ENCODE measurements at places on chromosomes 16 and 17.

DNA sequence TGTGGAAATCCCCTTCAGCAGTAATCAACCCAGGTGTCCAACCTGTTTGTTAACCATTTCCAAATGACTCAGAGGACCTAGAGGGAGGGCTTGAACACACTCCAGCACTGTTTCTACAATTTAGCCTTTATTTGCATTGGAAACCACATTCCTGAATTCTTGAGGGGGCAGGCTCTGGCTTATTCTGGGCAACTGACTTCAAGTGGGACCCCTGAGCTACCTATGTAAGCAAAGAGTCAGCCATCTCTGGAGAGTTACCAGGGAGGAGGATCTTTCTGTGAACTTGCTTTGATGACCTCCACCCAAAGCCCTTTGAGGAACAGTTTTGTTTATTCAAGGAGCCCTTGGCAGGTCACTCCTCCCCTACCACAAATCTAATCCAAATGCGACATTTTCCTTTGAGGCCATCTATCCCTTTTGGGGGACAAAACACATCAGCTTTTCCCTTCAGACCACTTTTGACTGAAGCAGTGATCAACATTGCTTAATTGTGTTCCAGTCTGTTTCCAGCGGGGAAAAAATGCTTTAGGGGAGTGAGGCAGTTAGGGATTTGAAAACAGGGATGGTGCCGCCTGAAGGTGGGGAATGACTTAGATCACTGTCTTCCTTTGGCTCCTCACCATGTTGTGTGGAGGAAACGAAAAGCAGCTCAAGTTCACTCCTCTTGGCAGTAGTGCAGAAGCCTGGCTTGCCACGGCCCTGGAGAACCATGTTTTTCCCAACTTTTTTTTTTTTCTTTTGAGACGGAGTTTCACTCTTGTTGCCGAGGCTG, 46.2 kb downstream of the TUBD1 start:
- no peak for DNase-seq

DNA sequence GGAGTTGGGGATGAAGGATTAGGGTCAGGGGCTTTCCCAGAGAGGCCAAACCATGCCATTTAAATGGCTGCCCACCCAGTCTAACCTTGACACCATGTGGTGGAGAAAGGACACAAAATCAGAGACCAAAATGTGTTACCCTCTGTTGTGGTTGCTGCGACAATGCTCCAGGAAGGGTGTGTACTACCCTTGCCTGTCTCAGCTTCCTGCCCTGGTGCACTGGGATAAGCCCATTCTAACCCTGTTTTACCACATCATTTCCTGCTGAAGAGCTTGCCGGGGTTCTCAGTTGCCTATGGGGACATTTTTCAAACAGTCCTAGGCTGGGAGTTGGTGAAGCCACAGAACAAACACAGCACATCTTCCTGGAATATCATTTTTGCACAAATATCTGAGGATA, 4.9 kb downstream of the OR4D1 start:
- no peak for DNase-seq

DNA sequence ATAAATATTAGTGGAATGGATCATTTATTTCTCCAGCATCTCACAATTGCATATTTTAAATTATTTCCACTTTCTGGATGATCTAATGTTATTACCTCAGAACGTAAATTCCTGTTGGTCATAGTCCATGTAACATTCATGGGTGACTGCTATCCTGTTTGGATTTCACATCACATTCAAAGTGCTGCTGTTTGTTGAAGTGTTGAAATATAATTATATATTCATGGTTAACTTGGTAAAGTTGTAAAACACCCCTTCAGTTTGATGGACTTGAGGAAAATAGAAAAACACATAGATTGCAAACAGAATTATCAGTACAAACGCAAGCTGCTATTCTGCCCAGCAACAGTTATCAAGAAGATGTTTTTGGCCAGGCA, 59.6 kb downstream of the TANGO6 start:
- no peak for DNase-seq

DNA sequence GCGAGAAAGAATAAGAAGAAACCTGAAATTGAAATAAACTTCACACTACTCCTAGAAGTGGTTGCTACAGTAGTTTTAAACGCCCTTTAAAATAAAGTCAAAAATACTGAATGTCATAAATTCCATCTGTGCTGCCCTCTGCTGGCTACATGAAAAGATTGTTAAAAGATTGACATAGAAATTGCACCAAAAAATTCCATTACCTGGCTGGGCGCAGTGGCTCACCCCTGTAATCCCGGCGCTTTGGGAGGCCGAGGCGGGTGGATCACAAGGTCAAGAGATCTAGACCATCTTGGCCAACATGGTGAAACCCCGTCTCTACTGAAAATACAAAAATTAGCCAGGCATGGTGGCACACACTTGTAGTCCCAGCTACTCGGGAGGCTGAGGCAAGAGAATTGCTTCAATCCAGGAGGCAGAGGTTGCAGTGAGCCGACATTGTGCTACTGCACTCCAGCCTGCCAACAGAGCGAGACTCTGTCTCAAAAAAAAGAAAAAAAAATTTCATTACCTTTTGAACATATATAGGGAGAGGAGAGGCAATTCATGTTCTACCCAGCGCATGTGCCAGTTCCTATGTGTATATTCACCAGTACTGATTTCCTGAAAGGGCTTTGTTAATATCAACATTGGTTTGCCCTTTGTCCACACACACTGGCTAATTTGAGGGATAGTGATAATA, 36.5 kb downstream of the CYTH1 start:
- DNase-seq = no peak

DNA sequence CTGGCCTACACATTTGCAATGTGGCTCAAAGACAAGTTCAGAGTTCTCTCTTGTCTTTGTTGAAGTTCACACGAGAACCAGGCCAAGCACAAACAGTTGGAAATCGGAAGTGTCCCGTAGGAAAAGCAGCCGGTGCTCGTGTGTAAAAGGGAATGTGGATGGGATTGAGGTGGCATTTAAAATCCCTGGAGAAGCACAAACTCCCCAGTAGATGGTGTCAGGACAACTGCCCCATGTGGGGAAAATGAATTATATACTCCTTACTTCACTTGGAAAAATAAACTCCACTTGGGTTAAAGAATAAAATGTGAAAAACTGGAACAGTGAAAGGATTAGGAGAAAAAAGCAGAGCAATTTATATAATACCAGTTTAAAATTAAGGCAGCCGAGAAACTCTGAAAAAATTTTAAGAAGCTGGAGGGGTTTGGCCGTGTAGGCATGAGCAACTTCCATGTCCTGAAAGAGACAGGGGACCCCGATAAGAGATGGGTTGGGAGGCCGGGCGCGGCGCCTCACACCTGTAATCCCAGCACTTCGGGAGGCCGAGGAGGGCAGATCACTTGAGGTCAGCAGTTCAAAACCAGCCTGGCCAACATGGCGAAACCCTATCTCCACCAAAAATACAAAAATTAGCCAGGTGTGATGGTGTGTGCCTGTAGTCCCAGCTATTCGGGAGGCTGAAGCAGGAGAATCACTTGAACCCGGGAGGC, 28.1 kb downstream of the CBFA2T3 start:
- DNase-seq = no peak

GRCh38 chr17:49664706-49665211, 13.1 kb downstream of the SPOP start:
- DNase-seq = no peak

GRCh38 chr17:46819906-46820351, 1.4 kb upstream of the WNT3 start:
- no peak for DNase-seq

DNA sequence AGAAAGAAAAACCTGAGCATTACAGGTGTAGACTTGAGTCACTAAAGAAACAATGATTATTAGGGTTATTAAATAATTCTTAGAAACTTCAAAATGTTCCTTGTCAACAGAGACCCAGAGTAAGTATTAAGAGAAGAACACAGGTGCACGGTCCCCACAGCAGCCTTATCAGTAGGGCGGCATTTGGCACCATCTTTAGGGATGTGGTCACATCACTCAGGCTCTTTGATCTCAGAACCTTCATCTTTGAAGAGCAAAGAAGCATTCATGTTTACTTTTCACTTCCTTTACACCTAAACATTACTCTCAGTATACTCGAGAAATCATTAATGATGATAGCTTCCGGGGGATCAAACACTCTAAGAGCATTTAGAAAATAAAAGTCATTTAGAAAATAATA, 928.7 kb downstream of the KCNJ2 start:
- DNase-seq = no peak

DNA sequence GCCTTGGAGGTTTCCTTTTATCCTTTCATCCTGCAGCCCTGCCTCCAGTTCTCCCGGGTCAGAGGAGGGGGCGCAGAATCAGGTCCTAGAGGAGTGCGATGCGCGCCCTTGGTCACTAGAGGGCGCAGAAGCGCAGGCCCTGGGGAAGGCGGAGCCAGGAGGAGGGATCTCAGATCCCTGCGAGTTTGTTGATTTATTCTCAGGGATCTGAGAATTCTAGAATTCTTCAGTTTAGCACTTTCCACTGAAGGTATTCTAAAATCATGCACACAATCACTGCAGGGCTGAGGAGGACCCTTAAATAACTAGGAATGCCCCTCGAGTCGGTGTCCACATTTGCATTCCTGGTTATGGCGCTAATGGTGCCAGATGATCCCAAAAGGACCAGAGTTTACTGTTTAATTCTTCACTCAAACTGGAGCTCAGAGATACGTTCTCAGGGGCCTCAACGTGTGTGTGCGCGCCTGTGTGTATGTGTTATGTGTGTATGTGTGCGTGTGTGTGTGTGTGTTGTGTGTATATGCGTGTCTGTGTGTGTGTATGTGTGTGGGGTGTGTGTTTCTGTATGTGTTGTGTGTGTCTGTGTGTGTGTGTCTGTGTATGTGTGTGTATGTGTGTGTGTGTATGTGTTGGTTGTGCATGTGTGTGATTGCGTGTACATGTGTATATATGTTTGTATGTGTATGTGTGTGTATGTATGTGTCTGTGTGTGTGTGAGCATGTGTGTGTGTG, 6.9 kb upstream of the ELAC2 start:
- DNase-seq = no peak

DNA sequence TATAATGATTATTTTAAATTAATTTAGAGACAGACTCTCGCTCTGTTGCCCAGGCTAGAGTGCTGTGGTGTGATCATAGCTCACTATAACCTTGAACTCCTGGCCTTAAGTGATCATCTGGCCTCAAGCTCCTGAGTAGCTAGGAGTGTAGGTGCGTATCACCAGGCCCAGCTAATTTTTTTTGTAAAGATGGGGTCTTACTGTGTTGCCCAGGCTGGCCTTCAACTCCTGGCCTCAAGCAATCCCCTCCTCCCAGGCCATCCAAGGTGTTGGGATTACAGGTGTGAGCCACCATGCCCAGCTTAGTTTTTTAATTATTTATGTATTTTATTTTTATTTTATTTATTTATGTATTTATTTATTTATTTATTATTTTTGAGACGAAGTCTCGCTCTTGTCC, 17.9 kb downstream of the CTCF start:
- no peak for DNase-seq

DNA sequence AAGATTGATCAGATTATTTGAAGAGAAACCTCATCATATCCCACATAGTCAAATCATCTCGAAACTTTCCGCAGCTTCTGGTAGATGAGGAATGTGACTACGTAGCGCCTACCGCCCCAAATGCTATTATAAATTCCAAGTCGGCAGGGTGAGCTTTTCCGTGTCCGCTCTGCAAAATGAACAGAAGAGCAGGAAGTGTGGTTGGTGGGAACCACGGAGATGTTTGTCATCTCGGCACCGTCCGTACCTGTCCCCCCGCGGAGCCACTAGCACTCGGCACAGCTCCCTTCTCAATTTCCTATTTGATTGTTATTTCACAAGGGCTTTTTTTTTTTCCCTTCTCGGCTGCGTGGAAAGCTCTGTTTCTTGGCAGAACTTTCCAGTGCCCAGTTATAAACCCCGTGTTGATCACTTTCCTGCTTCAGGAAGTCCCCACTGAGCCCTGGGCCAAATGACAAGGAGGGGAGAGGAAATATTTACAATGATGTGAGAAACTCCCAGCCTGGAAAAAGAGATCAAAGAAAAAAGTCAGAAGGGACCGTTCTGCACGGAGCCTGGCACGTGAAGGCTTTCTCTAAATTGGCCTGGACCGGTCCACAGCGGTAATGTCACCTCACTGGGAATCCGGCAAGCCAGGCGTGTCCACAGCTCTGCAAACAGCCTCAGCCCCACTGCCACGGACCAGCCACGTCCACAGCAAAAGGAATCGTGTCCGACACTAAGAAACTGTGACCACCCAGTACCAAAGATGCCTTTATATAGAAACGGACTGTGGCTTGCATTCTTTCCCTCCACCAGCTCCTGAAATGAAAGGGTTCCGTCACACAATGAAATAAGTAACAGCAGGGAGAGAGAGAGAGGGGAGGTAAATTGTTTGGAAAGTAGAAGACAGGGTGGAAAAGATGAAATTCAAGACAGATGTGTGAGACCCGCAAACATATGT, 65.0 kb downstream of the MRM3 start:
- no peak for DNase-seq

- DNase-seq = no peak
Observed at GRCh38 chr16:4046221-4046620, 70.0 kb downstream of the ADCY9 start.

DNA sequence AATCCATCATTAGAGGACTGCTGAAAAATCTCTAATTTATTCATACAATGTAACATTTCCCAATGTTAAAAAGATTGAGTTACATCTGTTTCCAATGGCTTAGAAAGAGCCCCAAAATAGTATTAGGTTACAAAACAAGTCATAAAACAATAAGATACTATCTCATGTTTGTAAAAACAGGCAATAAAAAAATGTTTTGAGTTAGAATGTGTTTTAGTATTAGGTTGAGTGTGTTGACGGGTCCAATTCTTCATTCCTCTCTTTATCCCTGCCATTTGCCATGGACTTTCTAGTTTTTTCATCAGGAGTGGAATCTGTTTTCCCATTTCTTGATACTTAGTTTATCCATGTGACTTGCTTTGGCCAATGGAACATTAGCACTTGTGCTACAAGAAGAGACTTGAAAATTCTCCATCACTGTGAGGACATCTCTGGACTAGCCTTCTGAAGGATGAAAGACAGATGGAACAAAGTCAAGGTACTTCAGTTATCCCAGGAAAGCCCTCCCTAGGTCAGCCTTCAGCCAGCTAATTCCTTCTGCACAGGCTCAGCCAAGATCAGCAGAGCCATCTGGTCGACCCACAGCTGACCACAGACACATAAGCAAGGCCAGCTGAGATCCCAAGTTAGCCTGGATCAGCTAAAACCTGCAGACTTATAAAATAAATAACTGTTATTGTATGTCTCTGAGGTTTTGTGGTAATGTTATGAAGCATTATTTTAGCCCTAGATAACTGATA, 83.3 kb downstream of the HS3ST3A1 start:
- no peak for DNase-seq

- DNase-seq = no peak
Observed at GRCh38 chr17:55321427-55322060, 56.8 kb downstream of the HLF start.
